HFFc6 (cell line): ENCODE measurements at places on chromosomes 4 and X.

DNA sequence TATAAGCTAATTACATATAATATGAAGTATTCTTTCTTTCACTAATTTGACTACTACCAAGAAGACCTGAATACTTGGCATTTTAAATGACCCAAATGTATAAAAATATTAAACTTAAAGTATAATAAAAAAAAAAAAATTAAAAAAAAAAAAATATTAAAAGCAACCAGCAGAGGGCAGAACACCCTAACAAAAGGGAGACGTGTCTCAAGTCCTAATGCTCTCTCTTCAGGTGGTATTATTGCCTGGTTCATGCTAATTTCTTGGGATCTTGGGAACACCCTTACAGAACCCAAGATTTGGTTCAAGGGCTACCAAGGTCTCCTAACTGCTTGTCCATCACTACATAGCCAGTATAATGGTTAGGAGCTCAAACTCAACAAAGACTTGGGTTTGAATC lies 754.8 kb downstream of the RAB28 start:
- no peak for DNase-seq

DNA sequence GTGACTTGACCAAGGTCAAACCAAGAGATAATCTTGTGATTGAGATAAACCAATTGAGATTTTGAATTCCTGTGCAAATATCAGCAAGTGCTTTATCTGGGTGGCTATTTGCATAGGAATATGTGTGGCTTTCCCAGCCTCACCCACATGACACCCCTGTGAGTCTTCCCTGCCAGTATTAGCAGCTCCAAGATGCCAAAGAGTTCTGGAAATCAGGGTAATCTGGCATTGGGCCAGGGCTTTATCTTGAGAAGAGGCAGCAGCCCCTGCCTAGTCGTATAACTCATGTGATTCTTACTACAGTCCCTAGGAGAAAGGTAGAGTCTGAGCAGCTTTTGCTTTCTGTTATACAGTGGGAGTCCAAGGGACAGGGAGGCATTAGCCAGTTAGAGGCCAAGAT lies 87.7 kb downstream of the RLIM start:
- no peak for DNase-seq

GRCh38 chrX:120087289-120088017 lies 10.0 kb upstream of the RHOXF2B start:
- no peak for DNase-seq

DNA sequence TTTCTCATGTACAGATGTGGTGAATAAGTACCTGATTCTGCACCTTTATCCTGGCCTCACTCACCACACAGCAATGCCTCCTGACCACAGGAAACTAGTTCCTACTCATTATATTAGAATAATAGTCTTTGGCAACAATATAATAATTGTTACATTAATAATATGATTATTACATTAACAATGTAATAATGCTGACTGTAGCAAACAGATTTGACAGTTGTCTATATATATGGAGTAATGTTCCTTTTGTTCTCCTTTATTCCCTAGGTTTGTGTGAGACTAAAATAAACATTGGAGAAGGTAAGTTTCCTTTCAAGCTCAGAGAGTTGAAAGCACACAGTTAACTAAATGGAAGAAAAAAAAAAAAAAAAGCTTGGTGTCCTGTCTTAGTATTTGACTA lies 40.6 kb upstream of the NAA11 start:
- no peak for DNase-seq

DNA sequence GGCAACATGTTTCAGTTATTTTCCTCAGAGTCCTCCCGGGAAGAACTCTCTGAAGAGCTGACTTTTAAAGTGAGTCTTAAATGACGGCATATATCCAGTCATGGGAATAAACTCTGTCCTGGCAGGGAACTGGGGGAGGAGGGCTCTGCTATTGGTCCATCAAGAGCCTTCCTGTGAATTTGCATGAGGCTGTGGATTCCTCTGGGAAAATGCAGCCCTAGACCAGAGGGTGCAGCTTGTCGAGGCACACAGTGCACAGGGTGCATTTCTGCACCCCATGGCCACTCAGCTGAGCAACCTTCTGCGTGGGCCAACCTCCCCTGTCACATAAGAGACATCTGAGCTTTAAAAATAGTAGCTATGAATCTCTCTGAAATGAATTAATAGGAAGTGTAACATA lies 360.0 kb downstream of the GALNTL6 start:
- no peak for DNase-seq

DNA sequence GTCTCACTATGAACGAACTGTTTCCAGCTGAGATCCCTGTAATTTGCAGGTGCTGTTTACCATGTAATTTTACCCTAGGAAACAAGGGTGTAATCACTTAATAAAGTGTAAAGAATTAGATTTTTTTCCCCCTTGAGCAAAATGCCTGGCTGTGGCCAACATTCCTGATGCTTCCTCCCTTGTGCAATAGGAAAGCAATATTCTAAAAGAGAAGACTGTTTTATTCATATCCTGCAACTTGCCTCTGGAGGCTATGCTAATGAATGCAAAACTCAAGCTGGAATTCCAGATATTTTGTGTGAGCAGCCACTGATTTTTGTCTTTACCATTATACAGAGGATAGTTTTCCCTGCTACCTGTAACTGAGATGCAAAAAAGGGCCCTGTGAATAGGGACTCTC lies 98.0 kb downstream of the AWAT2 start:
- no peak for DNase-seq

DNA sequence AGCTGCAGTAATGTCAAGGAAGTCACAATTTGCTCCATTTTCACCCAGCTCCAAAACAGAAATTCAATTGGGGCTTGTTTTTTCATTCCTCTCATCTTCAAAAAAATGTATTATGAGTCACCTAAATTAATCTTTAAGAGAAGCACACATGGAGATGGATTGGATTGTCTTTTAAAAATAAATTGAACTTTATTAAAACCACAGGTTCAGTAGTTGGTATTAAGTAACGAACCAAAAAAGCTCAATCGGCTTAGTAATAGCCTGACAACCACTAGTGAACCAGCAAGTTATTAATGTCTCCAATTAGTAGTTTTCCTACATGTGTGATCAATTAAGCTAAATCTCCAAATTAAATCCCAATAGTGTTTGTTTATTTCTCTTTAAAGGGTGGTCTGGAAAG lies 283.5 kb upstream of the GIMD1 start:
- no peak for DNase-seq

- DNase-seq: no peak
Observed at GRCh38 chr4:81675791-81676393, 204.2 kb upstream of the RASGEF1B start.

DNA sequence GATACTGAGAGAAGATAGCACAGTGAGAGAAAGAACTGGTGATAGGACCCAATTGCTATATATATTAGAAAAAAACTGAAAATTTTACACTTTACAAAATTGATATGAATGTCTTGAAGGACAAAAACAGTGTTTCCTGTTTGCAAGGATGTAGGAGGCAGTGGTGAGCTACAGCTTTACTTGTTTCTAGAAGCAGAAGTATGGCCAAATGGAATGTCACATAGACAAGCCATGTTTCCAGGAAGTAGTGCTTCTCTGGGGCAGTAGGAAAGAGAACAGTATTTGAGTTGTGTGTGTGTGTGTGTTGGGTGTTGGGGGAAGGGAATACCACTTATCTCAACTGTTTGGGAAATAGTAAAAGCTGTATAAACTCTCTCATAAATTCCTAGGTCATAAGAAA lies 60.9 kb upstream of the IBSP start:
- DNase-seq: no peak

- DNase-seq: peak; percentile 76
Observed at GRCh38 chrX:45621376-45622041, 420.8 kb upstream of the DIPK2B start.

DNA sequence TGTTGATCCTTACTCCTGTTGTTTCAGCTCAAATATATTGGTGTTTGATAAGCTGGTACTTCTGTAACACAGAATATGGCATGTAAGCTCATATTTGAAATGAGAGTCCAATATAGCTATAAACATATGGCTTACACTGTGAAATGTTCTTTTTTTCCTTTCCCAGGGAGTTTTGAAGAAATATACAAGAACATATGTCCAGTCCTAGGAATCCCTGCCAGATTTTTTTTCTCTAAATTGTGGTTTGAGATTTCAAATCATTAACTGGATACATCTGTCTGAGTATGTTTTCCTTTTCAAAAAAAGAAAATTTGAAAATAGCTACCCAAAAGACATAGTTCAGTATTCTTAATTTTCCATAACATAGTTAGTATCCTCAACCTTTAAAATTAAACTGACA lies 60.2 kb downstream of the HMGB2 start:
- DNase-seq: no peak

DNA sequence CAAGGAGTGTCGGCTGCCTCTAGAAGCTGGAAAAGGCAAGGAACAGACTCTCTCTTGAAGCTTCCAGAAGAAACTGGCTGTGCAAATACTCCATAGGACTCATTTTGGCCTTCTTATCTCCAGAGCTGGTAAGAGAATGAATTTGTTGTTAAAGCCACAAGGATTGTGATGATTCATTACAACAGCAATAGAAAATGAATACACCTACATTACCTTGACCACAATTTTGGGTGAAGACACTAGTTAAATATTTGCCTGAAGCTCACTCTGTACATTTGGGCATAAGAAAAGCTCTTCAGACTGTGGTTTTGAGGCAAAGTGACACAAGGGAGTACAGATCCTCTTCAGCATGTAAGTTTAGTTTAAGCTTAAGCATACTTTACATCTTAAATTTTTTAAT lies 134.5 kb upstream of the TLL1 start:
- DNase-seq: no peak

DNA sequence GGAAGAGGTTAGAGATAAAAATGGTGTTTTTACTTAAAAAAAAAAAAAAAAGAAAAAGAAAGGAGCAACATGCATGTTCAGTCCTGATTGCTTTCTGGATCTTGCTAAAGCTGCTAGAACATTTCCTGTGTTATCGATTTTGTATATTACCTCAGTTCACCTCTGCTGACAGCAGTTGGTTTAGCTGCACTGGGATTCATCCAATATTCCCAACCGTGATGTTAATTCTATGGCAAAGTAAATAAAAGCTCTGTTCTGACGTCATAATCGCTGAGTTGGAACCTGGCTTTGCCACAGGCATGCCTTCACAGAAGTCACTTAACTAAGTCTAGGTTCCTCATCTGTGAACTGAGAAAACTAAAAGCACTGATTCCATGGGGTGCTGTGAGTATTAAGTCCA lies 90.7 kb upstream of the SORBS2 start:
- DNase-seq: no peak

GRCh38 chr4:111639120-111639690 lies 506.0 kb upstream of the FAM241A start:
- DNase-seq: peak; percentile 28
